T-cell (primary cell): ENCODE measurements at places on chromosomes 12 and 14. TPM values are rescaled to one million over a fixed set of nuclear protein-coding genes. Genes with fewer than 3 reads are reported as not detected.

The SLC38A6 gene
- 14.2 TPM for total RNA-seq

DNA sequence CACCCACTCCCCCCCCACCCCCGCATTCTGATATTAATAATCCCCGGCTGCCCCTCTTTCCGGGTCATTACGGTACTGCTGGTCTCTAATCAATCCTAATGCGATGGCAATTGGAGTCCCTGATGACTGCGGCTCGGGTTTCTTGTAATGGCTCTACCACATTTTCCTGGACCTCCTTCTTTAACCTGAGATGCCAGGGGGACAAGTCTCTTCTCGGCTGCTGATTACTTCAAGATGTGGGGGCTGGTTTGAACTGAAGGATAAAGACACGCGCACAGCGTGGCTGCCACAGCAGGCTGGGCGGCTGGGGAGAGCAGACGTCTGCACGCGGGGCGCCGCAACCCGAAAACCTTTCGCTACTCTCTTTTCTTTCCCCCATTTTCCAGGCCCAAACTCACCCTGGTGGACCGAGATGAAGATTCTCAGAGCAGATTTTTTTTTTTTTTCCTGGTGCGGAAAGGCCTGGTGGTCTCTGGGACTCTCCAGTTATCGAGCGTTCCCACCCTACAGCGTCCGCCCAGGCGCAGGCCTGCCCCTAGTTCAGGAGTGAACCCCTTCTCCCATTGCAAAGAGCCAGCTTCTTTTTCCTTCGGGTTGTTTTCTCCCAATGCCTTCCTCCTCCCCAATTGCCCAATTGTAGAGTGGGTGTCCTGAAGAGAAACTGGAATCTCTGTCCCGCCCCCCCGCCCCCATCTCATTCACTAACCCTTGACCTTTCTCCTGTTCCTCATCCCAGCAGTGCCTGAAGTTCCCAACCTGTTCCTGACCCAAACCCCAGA, 6.0 kb upstream of the SIX1 start:
- peaks cover 65% of the 10 kb centered on the region for H3K27me3 ChIP-seq
- H3K4me3 ChIP-seq, result no peak overlapping the region
- no peak for DNase-seq
- H3K4me1 ChIP-seq, result peaks cover 2% of the 10 kb centered on the region
- no peaks in the 10 kb centered on the region for H3K36me3 ChIP-seq
- H3K27ac ChIP-seq, result no peak overlapping the region

DNA sequence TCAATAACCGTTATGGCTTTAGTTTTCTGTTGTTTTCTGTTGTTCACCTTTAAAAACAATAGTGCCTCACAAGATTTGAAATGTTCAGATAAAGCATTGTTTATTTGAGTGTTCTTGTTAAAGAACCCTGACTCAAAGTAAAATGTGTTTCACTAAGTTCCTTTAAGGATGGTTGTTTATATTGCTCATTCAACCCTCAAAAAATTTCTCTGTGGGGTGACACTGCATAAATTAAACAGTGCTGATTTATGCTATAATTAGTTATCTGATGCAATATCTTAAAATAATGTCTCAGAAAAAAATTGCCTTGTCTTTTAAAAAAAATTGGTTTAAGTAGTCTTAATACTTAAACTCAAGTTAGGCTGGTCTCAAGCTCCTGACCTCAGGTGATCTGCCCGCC, 775.1 kb downstream of the FLRT2 start:
- H3K36me3 ChIP-seq, result no peaks in the 10 kb centered on the region

DNA sequence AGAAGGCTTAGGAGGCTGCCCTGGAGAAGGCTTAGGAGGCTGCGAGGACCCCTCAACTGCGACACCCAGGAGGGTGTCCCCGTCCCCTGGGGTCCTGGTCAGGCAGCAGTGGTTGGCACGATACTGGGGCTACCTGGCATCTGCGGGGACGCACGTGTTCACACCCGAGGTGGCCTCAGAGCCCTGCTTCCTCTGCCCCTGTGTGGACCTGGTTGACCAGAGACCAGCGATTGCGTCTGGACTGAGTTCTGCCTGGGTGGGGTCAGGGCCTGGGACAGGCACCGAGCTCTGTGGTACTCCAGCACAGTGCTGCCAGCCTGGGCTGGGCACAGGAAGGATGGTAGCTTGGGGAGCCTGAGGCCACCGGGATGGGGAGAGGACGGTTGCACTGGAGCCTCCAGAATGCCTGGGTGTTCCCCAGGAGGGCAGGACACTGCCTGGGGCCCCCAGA, 735 bp downstream of the ASPG start:
- no peak overlapping the region for H3K27ac ChIP-seq
- DNase-seq, result no peak
- no peaks in the 10 kb centered on the region for H3K36me3 ChIP-seq

The KERA gene
- not detected for total RNA-seq

GRCh38 chr12:1912580-1913376, 5.7 kb downstream of the CACNA2D4 start:
- H3K36me3 ChIP-seq, result no peaks in the 10 kb centered on the region
- H3K27ac ChIP-seq, result no peak overlapping the region
- DNase-seq, result no peak
- no peak overlapping the region for H3K4me3 ChIP-seq
- peaks cover 36% of the 10 kb centered on the region for H3K27me3 ChIP-seq

DNA sequence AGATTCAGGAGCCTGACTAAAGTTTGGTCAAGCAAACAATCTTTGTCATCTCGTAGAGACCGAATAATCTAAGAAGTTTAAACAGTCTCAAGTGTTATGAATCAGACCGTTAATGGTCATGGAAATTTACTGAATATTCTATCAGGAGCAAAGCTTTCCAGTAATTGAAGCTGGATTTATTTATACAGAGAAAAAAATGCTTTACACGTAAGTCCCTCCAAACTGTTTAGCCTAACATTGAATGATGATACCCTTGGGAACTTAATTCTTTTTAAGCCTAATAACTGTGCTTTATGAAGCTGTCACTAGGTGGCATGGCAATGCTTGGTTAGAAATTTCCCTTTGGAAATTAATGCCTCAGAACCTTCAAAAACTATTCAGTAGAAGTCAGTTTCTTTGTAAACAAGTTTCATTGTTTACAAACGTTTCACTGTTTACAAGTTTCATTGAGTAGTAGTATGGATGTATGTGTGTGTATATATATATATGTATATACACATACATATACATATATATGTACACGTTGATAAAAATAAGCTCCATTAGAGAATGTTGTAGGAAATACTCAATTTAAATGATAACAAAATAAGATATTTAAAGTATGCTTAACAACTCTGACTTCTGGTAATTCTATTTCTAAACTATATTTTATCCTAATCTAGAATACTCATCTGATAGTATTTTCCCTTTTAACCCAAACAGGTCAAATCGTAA, 32.1 kb downstream of the DEPDC4 start:
- DNase-seq, result peak; percentile 52
- H3K27ac ChIP-seq, result no peak overlapping the region
- H3K4me1 ChIP-seq, result no peaks in the 10 kb centered on the region
- H3K27me3 ChIP-seq, result no peaks in the 10 kb centered on the region
- no peak overlapping the region for H3K4me3 ChIP-seq
- no peaks in the 10 kb centered on the region for H3K36me3 ChIP-seq

GRCh38 chr12:130661486-130662255, 54.4 kb downstream of the RIMBP2 start:
- H3K4me1 ChIP-seq, result no peaks in the 10 kb centered on the region
- no peak for DNase-seq
- no peaks in the 10 kb centered on the region for H3K27me3 ChIP-seq
- no peaks in the 10 kb centered on the region for H3K36me3 ChIP-seq
- no peak overlapping the region for H3K4me3 ChIP-seq

- H3K27ac ChIP-seq, result peak overlapping the region; percentile 71
- peaks cover 17% of the 10 kb centered on the region for H3K4me1 ChIP-seq
- H3K27me3 ChIP-seq, result no peaks in the 10 kb centered on the region
- no peak overlapping the region for H3K4me3 ChIP-seq
These were observed 16.7 kb downstream of the SNRNP35 start for GRCh38 chr12:123474485-123475245.

DNA sequence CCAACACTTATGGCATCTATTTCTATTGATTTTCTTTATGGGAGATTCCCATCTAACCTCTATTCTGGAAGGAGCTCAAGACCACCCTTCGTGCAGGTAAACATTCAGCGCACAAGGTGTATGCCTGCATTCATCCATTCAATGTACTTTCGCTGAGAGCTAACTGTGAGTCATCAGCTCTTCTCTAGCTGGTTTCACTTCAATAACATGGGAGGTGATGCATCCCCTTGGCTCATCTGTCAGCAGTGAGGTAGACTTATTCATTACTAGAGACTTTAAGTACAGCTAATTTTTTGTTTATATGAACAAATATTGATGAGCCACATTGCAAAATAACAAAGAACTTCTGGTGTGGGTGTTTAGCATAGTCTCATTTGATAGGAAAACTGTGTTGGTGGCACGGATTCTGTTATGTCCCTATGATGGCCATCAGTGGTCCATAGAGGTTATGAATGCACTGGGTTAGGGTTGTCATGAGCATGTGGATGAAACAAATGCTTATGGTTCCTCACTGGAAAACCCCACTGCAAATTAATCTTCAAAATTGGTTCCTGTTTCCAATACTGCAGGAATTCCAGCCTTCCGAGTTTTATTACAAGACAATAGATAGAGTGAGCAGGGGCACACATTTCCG, 1151.0 kb downstream of the BCL11B start:
- no peaks in the 10 kb centered on the region for H3K4me1 ChIP-seq
- no peak overlapping the region for H3K4me3 ChIP-seq
- no peak overlapping the region for H3K27ac ChIP-seq
- H3K36me3 ChIP-seq, result no peaks in the 10 kb centered on the region
- no peak for DNase-seq

DNA sequence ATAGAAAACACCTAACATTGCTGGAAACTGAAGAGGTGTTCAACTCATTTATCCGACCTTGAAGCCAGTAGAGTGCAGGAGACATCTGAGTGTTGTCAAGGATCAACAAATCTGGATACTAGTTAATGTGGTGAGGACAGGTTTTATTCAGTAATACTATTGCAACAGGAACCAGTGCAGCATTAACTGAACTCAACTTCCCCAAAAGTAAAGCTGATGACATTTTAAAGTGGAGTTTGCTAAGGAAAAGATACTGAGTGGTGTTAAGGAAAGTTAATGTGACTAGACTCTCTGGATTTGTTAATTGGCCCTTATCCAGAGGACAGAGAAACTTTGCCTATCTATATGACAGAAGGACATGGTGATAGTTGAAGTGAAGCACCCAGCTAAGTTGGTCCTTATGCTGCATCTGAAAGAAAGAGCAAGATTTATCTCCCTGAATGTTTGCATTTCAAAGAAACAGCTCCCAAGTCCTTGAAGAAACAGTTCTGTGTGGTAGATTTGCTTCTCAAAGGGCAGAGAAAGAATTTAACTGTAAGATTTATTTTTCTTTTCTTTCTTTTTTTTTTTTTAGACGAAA, 1.2 kb upstream of the CLEC7A start:
- H3K27me3 ChIP-seq, result peaks cover 5% of the 10 kb centered on the region
- H3K27ac ChIP-seq, result no peak overlapping the region
- peaks cover 3% of the 10 kb centered on the region for H3K4me1 ChIP-seq
- no peak overlapping the region for H3K4me3 ChIP-seq
- no peaks in the 10 kb centered on the region for H3K36me3 ChIP-seq
- DNase-seq, result no peak

The CLEC7A gene
- total RNA-seq, result 0.49 TPM

The SLC7A8 gene
- 6.5 TPM for total RNA-seq

DNA sequence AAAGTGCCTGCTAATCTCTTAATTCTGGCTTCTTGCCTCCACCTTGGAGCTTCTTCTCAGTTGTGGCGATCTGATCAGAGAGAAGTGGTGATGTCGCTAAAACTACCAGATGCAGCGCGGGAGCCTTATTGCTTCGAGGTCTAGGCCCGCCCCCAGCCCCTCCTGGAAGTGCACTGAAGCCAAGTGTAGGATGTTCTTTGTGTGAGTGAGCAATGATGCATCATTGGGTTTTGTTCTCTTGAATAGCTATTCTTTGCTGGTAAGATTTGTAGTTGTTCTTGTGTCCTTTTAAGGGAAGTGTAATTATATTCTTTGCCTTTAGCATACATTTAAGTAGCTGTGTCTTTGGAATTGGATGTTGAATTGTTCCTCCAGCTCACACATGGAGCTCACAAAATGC, 35.8 kb downstream of the MTHFD1 start:
- H3K4me3 ChIP-seq, result no peak overlapping the region
- no peaks in the 10 kb centered on the region for H3K36me3 ChIP-seq
- DNase-seq, result no peak
- H3K27ac ChIP-seq, result no peak overlapping the region

GRCh38 chr12:9649532-9649940, 20.0 kb upstream of the CLEC2D start:
- peak overlapping the region; percentile 89 for H3K27ac ChIP-seq
- H3K4me3 ChIP-seq, result peak overlapping the region; percentile 100
- no peaks in the 10 kb centered on the region for H3K27me3 ChIP-seq
- DNase-seq, result peak; percentile 21
